ENCODE measurements at places on chromosomes 1 and 21.
A peak's percentile ranks its signal among the peaks of the same experiment; 100 is the strongest.

DNA sequence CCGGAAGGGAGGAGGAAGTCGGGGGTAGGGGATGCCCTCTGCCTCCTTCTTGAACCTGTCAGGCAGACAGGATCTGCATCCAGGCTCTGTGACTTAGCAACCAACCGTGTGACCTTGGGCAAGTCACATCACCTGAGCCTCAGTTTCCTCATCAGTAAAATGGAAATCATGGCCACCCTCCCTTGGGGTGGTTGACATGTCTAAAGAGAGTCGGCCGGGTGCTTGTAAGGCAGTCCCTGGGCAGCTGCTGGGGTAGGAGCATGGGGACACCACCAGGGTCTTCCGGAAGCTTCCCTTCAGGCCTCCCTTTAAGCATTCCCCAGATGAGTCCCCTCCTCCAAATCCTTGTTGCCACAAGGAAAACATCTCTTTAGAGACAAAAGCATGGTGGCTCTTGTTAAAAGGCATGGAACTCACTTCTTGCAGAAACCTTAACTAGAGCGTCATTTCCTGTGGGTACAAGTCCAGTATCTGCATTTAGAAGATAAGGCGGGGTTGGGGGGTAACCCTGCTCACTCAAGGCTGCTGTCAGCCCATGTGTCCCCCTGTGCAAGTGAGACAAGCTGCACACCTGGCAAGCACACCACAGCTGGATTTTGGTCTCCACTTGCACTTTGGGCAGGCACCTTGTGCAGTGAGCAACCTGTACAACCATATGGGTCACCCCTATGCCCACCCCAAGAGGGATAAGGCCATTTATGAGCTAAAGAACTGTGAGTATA is 10.4 kb downstream of the CLCNKB start:
- DNase-seq = no peak

- peak; percentile 39 for DNase-seq
Observed at GRCh38 chr1:38489844-38490270, 369.7 kb downstream of the RRAGC start.

DNA sequence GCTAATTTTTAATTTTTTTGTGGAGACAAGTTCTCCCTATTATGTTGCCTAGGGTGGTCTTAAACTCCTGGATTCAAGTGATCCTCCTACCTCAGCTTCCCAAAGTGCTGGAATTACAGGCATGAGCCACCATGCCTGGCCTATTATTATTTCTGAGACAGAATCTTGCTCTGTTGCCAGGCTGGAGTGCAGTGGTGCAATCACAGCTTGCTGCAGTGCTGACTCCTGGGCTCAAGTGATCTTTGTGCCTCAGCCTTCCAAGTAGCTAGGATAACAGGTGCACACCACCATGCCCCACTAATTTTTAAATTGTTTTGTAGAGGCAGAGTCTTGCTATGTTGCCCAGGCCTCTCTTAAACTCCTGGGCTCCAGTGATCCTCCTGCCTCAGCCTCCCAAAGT is 196.3 kb downstream of the CAMTA1 start:
- no peak for DNase-seq

GRCh38 chr1:89538361-89538760 is 13.7 kb downstream of the LRRC8B start:
- DNase-seq = no peak

DNA sequence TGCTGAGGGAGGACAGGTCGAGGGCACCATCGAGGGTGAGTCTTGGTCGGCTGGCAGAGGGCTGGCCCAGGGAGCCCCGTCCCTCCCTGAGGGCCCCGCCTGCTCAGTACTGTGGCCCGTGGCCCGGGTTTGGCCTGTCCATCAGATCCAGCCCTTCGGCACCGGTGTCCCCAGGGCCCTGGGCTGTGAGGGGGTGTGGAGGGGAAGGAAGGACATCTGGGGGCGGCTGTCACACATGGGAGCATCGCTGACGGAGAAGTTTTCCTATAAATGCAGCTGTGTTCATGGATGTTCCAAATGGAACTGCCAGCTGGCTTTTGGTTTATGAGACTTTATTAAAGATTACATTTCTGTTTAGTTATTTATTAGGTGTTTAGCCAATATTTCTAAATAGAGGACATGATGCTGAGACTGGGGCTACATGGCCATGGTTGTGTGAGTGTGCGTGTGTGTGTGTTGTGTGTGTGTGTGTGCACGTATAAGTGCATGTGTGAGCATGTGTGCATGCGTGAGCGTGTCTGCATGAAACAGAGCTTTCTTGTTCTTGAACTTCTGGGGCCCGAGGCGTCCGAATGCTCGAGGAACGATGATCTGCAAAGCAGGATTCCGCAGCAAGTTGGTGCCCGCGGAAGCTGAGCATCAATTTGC is 54.3 kb downstream of the SLX9 start:
- no peak for DNase-seq

- peak; percentile 89 for DNase-seq
Observed at GRCh38 chr1:32992489-32993323, 28.1 kb upstream of the RNF19B start.

DNA sequence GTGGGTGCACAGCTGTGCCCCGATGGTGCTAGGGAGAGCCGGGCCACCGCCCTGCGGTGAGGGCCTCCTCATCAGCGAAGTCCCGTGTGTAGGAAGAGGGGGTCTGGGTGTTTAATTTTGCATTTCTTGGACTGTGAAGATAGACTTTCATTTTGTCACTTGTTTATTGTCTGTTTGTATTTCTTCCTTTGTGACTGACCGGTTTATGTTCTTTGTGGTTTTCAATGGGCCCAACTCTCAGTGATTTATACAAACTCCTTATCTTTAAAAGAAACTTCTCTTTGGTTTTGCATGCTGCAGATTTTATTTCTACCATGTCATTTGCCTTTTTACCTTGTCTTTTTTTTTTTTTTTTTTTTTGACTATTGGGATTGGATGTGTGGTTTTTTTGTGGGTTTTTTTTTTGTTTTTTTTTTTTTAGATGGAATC is 65.1 kb downstream of the COL18A1 start:
- no peak for DNase-seq

- DNase-seq = no peak
Observed at GRCh38 chr1:65434255-65434654, 13.8 kb downstream of the LEPR start.

DNA sequence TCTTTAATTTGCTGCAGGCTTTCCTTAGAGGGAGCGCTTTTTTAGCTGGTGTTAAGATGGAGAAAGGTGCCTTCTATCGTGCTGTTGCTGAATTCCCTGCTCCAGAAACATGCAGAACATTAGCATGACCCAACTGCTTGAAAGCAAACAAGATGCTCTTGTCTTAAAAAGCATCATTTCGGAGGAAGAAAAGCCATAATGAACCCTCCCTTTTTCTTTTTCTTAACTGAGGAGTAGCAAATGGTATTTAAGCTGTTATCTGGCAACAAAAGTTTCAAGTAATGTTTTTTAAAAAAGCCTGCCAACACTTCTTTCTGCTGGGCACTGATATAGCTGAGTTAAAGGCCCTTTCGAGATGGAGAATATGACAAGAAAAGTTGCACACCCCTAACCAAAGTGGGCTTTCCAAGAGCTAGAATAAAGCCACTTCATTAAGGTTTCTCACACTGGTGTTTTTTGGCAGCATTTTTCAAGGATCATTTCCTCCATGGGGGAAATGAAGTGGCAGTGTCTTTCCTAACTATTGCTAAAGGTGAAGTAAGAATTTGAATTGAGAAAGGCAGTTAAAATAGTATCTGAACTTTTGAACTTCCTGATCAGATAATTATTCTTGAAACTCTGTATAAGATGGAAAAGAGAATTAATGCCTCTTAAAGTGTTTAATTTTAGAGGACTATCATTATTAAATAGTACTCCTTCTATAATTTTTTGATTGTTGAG is 38.8 kb downstream of the ST6GALNAC5 start:
- DNase-seq = no peak

- no peak for DNase-seq
Observed at GRCh38 chr1:153984123-153984894, 1.8 kb downstream of the RAB13 start.

GRCh38 chr1:201535919-201536245 is 3.0 kb upstream of the NAV1 start:
- no peak for DNase-seq
